Cortex of kidney (tissue), 1 donor: ENCODE measurements at places on chromosomes 11 and 22.

- DNase-seq, result no peak
These were observed 17.8 kb downstream of the OR8G5 start for GRCh38 chr11:124274000-124274399.

- no peak for DNase-seq
These were observed 18.4 kb downstream of the CUL5 start for GRCh38 chr11:108027057-108027456.

GRCh38 chr22:49008682-49009235 lies 818.9 kb downstream of the BRD1 start:
- DNase-seq, result no peak

- no peak for DNase-seq
These were observed 21.7 kb downstream of the TIMP3 start for GRCh38 chr22:32823024-32823730.

GRCh38 chr22:45961679-45962433 lies 15.1 kb downstream of the WNT7B start:
- DNase-seq, result no peak

DNA sequence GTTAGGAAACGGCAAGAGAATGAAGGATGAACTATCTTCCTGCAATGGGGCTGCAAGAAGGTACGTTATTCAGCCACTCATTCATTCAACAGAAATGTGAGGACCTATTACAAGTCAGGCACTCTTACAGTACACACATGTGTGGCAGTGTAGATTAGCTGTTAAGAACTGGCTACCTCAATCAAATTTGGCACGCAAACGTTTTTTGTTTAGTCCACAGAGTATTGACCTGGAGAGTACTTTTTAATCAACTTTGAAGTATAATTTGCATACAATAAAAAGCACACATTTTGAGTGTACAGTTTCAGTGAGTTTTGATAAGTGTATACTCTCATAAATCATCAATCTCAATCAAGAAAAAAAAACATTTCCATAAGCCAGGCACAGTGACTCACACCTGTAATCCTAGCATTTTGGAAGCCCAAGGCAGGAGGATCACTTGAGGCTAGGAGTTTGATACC lies 24.2 kb downstream of the MRTFA start:
- no peak for DNase-seq

GRCh38 chr11:100631316-100631715 lies 55.8 kb upstream of the ARHGAP42 start:
- DNase-seq, result no peak

- DNase-seq, result no peak
These were observed 19.3 kb upstream of the PEX26 start for GRCh38 chr22:18058371-18059093.

- DNase-seq, result no peak
These were observed 38.2 kb downstream of the CD6 start for GRCh38 chr11:61009392-61010275.

DNA sequence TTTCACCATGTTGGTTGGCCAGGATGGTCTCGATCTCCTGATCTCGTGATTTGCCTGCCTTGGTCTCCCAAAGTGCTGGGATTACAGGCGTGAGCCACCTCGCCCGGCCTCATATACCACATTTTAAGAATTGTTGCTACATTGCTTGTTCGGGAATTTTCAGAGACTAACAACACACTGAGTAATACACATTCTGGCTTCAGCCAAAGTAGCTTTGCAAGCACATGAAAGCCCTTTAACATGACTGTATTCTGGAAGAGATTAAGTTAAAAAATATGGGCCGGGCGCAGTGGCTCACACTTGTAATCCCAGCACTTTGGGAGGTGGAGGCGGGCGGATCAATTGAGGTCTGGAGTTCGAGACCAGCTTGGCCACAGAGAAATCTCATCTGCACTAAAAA lies 15.0 kb downstream of the CRTAM start:
- DNase-seq, result no peak

GRCh38 chr11:108929241-108929640 lies 264.4 kb downstream of the DDX10 start:
- DNase-seq, result no peak

DNA sequence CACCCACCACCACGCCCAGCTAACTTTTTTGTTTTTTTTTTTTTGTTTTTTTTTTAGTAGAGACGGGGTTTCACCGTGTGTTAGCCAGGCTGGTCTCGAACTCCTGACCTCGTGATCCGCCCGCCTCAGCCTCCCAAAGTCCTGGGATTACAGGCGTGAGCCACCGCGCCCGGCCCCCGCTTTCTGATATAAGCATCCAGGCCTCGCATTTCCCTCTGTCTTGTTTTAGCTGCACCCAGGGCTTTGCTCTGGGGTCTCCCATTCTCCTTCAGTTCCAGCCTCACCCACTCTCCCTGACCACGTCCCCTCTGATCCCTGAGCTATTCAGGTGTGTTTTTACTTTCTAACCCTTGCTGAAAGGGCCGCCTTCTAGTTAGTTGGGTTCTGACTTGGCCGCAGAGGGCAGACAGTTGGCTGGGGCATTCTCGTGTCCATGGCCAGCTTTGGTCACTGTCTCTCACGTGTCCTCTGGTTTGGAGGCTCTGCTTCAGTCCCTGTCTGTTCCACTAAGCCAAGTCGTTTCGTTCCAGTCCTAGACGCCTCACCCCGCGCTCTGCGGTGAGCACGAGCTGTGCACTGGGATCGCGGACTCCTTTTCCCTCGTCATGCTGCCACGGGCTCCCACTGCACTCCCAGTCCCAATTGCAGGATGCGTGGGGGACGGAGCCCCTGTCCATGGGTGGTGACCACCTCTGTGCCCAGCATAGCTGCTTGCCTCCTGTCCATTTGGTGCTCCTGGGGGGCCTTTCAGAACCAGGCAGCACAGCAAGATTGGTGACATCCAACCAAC lies 6.0 kb upstream of the TNNT3 start:
- no peak for DNase-seq

GRCh38 chr11:45918962-45919675 lies 1.4 kb upstream of the PEX16 start:
- no peak for DNase-seq

- DNase-seq, result no peak
These were observed 9.8 kb upstream of the FAM111B start for GRCh38 chr11:59097113-59097708.

GRCh38 chr11:109641549-109641948 lies 219.6 kb downstream of the C11orf87 start:
- DNase-seq, result no peak

- no peak for DNase-seq
These were observed 469 bp downstream of the ZBED5 start for GRCh38 chr11:10857459-10857708.

GRCh38 chr11:77999446-78000030 lies 5.1 kb upstream of the INTS4 start:
- no peak for DNase-seq

DNA sequence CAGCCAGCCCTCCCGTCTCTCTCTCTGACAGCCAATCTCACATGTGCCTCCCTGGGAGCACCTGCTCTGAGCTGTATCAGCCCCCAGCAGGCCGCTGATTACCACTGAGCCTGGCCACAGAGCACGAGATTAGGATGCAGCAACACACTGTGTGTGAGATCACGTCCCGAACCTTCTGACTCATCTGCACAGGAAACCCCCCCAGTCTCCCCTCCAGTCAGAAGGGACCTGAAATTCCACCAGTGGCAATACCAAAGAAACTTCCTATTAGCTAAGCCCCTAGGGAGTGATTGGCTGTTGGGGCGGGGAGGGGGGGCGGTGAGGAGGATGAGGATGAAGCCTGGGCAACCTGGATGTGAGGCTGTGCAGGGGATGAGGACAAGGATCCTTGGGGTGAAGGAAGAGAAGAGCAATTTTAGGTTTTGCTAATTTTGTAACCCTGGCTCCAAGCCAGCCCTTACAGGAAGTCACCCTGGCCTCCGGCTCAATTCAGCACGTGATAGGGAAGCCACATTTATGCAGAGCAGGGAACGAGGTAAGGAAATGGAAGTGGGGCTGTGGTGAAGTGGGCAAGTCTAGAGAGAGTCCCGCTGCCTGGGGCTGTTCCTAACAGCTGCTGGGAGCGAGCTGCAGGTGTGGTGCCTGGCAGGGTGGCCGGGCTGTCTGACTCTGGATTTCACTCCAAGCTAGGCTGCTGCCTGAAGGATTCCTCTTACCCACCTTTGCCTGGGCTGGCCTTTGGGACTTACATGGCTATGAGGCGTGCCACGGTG lies 1.9 kb downstream of the SLC43A3 start:
- DNase-seq, result no peak

GRCh38 chr11:77051511-77051910 lies 15.3 kb upstream of the CAPN5 start:
- DNase-seq, result no peak

GRCh38 chr11:90235526-90235925 lies 12.7 kb upstream of the CHORDC1 start:
- no peak for DNase-seq

DNA sequence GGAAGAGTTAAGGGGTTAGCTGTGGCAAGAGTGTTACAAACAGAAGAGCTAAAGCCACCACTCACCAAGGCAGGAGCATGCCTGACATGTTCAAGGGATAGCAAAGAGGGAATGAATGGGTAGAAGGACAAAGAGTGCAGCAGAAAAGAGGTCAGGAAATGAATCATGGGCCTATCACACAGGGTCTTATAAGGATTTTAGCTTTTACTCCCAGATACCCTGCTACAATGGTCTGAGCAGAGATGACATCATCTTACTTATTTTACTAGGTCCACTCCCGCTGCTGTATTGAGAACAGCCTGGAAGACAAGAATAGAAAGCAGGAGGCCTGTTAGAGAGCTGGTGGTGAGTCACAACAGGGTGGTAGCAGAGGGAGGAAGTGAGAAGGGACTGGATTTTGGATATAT lies 9.8 kb downstream of the TRAF6 start:
- no peak for DNase-seq

DNA sequence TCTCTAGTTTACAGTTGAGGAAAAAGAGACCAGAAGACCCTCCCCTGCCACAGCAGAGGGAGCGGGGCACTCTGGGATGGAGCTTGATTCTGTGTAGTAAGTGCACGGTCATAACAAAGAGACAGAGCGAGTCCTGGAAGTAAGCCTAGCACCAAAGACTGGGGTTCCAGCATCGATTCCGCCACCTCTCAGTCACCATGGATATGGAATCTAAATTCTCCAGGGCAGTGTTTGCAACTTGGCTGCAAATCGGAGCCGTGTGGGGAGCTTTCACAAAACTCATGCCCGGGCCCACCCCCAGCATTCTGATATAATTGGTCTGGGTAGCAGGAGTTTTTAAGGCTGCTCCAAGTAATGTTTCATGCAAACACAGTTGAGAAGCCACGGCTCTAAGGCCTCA lies 129.5 kb upstream of the OPCML start:
- no peak for DNase-seq

- no peak for DNase-seq
These were observed 14.3 kb downstream of the ATP5MG start for GRCh38 chr11:118415739-118416068.

DNA sequence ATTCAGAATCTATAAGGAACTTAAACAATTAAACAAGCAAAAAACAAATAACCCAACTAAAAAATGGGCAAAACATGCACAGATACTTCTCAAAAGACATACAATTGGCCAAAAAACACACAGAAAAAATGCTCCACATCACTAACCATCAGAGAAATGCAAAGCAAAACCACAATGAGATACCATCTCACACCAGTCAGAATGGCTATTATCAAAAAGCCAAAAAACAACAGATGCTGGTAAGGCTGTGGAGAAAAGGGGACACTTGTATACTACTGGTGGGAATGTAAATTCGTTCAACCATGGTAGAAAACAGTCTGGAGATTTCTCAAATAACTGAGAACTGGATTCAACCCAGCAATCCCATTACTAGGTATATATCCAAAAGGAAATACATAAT lies 24.8 kb downstream of the ENTHD1 start:
- DNase-seq, result no peak

DNA sequence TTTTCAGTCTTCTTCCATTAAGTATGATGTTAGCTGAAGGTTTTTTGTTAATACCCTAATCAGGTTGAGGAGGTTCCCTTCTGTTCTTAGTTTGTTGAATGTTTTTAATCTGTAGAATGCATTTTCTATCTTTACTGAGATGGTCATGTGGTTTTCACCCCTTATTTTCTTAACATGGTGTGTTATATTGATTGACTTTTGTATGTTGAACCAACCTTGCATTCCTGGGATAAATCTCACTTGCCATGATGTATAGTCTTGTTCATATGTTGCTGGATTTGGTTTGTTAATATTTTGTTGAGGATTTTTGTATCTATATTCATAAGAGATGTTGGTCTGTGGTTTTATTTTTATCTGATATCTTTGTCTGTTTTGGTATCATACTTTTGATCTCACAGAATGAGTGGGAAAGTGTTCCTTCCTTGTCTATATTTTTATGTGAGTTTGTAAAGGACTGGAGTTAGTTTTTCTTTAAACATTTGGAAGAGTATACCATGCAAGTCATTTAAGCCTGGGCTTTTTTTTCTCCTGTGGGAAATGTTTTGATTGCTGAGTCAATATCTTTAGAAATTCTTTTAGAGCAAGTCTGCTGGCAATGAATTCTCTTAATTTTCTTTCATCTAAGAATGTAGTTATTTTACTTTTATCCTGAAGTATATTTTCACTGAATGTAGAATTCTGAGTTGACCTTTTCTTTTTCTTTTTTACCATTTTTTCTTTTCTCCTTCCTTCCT lies 5.5 kb upstream of the P4HA3 start:
- DNase-seq, result no peak

DNA sequence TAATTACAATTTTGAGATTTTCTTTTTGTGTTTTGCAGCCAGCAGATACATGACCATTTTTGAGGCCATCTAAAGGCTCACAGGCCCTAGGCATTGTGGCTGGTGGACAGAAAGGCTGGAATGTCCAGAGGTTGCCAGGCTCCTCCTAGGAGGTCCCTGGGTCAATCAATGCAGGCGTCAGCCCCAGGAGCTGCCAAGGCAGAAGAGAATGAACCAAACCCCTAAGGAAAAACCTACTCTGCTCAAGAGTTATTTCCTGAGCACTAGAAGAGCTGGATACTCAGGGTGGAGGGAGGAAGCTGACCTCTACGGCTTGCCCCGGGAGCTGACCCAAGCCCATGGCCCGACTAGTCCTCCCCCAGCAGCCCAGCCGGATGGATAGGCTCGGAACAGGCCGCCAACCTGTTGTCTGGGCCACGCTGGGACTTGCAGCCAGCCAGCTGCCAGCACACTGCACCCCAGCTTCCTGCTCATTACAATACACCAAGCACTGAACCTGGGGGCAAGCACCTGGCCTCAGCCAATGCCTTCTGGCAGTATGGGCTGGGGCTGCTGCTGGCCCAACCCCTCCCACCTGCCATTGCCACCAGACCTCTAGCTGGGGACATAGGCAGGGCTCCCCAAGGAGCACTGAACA lies 5.7 kb upstream of the SCGB1A1 start:
- no peak for DNase-seq

DNA sequence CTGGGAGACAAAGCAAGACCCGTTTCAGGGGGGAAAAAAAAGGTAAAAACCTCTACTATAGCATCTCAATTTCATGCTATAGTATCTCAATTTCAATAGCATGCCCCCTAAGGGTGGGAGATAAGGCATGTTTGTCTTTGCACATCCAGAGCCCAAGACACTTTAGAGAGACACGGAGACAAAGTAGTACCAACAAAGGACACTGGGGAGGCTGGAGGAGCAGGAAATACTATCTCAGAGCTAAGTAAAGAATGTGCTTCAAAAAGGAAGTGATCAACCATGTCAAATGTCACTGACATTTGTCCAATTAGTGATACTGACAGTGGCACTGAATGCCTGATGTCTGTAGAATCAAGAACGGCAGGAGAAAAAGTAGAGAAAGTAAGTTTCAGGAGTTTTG lies 68.6 kb downstream of the RRAS2 start:
- DNase-seq, result no peak
